ENCODE measurements at places on chromosomes 7 and 10.

- no peak for DNase-seq
These were observed 597.5 kb downstream of the REEP3 start for GRCh38 chr10:64118736-64119135.

DNA sequence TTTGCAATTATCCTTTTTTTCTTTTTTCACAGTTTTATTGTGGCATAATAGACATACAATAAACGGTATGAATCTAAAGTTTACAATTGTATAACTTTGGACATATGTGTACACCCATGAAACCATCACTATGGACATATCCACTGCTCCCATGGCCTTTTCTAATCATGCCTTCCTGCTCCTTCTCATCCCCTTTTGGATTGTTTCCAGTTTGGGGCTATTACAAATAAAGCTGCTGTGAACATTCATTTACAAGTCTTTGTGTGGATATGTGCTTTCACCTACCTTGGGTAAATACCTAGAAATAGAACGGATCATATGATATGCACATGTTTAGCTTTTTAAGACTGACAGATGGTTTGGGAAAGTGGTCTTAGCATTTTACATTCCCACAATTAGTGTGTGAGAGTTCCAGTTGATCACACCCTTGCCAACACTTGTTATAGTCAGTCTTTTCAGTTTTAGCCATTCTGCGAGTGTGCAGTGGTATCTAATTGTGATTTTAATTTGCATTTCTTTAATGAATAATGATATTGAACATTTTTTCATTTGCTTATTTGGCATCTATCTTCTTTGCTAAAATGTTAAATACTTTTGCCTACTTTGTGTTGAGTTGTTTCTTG lies 120.9 kb upstream of the KAT6B start:
- no peak for DNase-seq

DNA sequence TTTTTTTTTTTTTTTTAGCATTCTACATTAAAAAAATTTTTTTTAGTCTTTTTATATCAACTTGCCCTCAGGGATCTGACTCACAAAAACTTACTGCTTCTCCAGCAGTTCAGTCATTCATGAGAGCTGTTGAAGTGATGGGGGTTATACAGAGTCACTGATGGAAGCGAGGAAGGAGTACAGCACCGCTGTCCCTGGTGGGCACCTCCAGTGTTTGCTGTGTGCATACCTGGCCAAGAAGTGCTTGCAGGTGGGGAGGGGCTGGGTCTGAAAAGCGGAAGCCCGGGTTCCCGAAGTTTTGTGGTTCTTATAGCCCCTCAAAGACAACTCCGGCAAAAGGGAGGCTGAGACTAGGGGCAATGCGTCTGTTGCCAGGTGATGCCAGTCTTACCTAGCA lies 46.2 kb downstream of the MINDY4 start:
- no peak for DNase-seq

GRCh38 chr10:83469728-83470331 lies 669.5 kb upstream of the GHITM start:
- no peak for DNase-seq

GRCh38 chr7:51850126-51850525 lies 533.5 kb upstream of the COBL start:
- DNase-seq = no peak

- no peak for DNase-seq
These were observed 39.6 kb downstream of the TBATA start for GRCh38 chr10:70745555-70745954.

DNA sequence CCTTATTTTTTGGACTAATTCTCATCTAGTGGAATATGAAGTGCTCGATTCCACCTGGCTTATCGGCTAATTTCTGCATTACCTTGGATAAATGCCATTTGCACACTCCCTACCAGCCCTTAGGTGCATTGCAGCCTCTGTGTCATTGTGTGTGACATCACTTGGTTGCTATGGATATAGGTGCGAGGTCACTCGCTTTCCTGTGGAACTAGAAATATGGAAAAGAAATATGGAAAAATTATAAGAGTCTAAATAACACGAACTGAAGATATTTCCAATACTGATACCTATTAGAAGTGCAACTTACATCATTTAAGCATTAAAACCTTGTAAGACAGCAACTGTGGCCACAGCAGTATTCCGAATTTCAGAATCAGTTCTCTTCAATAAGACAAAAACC lies 2.0 kb downstream of the YWHAG start:
- DNase-seq = no peak

GRCh38 chr7:41297166-41297565 lies 405.7 kb downstream of the INHBA start:
- DNase-seq = no peak

- DNase-seq = no peak
These were observed 894.4 kb downstream of the KCNMA1 start for GRCh38 chr10:76743169-76743568.

- no peak for DNase-seq
These were observed 703.4 kb upstream of the ANKRD30A start for GRCh38 chr10:36421992-36422391.

DNA sequence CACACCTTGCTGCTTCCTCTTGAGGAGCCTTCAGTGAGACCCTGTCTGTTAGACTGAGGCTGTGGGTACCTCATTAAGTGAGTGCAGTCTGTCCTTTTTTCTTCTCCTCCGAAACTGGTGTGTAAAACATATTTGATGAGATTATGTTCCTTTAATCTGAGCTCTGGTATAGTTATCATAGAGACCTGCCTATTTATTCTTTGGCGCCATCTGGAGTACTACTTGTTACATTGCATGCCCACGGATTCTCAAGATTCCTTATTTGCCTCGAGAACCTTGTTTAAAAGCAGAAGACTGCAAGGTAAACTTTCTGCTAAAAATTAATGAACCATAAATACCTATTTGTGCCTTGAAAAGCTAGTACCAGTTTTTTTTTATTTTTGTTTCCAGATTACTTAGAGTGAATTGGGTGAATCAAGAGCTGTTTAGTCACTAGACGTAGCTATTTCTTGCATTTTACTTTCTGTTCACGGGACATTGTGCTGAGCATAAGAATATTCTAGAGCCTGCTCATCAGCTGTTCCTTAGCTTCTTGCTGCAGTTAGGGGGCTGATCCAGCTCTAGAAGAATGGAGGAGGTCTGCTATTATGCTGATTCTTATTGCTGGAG lies 16.9 kb upstream of the STMP1 start:
- peak; percentile 37 for DNase-seq

DNA sequence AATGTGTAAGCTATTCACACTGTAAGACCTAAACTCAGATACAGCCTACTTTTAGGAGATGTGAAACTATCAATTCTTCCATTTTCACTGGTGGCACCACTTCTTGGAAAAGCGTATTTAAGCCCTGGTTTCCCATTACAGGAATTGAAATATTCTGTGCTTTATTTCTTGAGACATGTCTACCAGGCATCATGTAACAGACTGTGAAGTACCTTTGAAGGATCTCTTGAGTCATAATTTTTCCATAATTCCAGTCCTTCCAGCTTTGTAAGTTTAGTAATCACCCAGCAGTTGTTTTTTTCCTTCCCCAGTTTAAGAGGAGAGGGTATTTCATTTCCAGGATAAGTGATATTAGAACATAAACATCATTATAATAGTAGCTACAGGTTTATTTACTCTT lies 186.0 kb upstream of the PRPS1L1 start:
- no peak for DNase-seq

DNA sequence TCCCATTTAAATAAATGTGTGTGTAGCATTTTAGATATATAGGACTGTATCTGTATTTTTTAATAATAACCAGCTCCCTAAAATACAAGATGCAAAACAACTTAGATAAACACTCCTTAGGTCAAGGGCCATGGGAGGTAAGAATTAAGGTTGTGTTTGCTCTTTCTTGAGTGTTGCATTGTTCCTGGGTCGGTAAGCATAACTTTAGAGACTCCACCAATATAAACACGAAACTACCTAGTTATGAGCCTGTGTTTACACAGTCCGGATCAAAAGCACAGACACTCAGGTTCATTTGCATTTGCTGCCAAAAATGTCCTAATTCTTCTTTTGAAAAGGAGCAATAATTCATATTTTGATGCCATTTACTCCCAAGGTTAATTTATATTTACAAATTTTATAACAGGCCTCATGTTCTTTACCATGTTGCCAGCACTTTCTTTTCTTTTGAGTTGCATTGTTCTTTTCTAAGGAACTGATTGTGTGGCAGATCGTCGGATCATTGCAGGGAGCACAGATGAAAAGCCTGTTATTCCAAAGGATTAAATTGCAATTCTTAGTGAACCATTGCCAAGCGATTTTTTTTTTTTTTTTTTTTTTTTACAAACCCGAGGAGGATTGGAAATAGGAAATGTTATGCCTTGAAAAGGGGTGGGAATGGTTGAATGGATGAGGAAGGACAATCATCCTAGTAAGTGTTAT lies 45.8 kb upstream of the GLCCI1 start:
- no peak for DNase-seq

GRCh38 chr7:95088536-95089215 lies 181.3 kb downstream of the PPP1R9A start:
- no peak for DNase-seq

DNA sequence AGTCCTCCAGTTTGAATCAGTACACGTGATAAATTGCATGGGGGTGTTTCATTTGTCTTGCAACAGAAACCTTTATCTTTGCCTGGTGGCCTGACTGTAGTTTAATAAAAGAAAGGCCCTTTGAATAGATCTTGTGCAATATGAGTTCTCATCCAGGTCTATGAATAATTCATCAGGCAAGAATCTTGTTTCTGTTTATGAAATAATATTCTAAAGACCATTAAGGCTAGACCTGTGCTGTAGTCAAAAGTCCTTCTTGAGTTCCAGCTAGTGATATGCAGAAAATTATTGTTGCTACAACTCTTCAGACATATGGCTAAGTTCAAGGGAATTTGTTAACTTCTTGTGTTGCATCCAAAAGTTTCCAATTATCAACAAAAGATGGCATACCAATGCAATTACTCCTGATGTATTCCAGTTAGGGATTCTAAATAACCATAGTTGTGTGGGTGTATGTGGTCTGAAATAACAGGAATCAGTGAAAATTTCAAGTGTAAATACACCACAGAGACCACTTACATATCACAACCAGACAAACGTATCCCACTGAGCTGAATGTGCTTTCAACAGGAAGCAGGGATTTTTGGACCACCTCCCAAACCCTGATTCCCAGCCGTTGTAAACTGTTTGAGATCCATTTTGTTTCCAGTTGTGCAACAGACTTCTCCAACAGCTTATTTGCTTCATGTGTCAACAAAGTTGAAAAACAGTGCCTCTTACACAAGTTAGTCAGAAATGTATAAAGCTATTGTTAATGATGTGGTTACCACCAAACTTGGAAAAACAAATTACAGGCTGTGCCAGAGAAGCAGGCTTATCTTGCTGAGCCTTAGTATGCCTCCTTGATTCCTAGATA lies 54.7 kb upstream of the BICC1 start:
- DNase-seq = no peak

- peak; percentile 27 for DNase-seq
These were observed 11.9 kb upstream of the XPNPEP1 start for GRCh38 chr10:109934958-109935793.

GRCh38 chr7:1654738-1655475 lies 15.2 kb upstream of the ELFN1 start:
- no peak for DNase-seq

DNA sequence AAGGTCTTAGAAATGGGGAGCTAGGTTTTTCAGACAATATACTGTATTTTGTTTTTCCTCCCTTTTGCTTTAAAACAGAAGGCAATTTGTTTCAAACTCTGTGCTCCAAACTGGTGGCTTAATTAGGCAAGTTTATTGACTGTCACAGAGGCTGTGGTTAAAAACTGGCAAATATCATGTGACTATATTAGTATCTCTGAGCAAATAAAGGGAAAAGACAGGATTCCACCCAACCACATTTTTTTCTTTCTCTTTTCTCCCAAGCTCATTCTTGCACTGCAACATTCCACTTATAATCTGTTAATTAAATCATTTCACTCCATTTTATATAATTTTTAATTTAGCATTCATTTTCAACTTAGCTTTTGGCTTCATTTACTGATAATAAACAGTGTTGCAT lies 615.8 kb downstream of the AUTS2 start:
- no peak for DNase-seq

- DNase-seq = no peak
These were observed 105.0 kb upstream of the DGKB start for GRCh38 chr7:15007507-15007906.

DNA sequence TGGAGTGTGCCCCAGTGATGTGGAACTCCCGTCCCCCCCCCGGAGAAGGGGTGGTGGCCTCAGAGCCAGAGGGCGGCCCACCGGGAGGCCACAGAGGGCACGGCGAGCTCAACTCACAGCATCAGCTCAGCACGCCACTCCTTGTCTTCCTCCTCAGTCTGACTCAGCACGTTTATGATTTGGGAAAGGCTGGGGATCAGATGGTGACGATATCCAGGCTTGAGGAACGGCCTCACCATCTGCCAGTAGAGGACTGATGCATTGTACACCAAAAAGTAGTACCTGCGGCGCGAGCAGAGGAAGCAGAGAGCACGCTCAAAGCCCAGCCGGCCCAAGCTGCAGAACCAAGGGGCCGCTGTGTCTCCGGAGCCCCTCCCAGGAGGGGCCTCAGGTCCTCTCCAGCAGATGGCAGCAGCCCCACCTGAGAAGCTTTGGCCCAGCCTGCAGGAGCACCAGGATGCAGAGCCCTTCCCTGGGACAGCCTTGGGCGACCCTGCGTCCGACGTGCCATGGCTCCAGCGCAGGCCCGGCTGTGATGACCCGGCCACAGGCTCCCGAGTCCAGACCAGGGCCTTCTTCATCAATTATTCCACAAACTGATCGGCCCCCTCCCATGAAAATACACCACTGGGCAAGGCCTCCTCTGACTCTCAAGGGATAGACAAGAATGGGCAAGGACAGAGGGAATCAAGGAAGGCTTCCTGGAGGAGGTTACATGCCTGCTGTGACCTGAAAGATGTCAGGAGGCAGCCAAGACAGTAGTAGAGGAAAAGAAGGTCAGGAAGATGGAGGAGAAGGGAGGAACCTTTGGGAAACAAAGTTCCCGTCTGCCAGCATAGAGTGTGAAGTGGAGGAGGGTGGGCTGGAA lies 3.7 kb downstream of the CFAP46 start:
- peak; percentile 14 for DNase-seq

DNA sequence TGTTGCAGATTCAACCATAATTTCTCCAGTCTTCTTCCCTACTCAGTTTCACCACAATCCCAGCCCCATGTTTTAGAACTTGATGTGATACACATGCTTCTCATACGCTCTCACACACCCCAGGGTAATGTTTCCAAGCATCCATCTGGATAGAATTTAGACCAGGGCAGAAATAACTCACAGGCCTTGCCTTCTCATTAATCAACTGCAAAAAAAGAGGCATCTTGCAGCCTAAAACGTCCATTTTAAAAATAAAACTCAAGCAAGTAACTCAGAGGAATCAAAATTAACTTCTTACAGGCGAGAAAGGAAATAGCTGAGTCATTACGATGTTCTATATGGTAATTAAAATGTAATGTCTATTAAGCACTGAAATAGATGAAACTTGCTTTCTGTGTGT lies 127.2 kb upstream of the RSU1 start:
- no peak for DNase-seq

DNA sequence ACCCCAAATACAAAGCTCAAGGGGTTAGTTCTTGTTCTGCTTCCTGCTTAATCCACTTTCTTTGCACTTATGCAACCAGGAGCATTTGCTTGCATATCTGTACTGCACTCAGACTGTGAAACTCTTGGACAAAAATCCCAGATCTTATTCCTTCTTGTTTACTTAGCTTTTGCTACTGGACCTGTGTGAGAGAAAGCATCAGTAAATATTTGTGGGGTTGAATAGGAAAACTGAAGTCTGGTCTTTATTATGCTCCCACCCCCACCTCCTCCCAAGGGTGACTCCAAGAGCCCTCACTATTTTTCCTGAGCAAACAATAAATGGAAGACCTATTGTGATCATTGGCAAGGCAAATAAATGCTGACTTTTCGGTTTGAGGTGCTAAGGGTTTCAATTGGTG lies 57.1 kb upstream of the VSTM2A start:
- DNase-seq = no peak

Measured in DND-41 (cell line).